ENCODE measurements at places on chromosomes 3 and 15.

- DNase-seq: no peak
Observed at GRCh38 chr3:138205527-138205926, 18.4 kb downstream of the ARMC8 start.

GRCh38 chr3:155363690-155364070 is 70.2 kb upstream of the STRIT1 start:
- DNase-seq: no peak

- DNase-seq: no peak
Observed at GRCh38 chr3:149585401-149585726, 72.5 kb downstream of the WWTR1 start.

DNA sequence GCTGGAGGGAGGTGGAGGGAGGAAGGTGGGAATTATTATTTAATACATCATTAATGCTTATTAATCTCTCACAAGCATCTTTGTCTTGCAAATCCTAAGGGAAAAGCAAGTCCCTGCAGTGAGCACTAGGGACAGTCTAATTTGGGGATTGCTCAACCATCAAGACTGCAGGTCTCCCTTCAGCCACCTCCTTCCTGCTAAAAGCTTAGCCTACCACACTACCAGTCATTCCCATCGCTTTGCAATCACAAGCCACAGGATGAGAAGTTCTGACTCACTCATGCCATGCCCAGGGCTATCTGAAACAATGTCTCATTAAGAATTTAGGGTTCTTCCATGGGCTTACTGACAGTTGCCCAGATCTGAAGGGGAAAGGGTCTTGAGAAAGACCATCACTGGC is 51.0 kb upstream of the EIF1B start:
- DNase-seq: no peak

DNA sequence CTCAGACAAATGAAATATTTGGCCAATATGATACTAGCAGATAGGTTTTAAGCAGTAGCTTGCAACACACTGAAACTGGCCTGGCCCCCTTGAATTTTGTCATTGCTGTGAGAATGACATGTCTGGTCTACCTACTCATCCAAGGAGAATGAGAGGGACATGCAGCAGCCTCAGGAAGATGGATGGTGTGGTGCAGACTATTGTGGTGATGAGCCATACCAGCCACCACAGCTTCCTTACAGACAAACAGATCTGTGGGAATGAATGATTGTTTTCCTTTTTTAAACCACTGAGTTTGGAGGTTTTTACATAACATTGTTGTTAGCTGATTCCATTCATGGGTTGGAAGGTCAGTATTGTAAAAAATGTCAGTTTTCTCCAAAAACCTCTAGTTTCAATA is 133.7 kb upstream of the POU1F1 start:
- no peak for DNase-seq

DNA sequence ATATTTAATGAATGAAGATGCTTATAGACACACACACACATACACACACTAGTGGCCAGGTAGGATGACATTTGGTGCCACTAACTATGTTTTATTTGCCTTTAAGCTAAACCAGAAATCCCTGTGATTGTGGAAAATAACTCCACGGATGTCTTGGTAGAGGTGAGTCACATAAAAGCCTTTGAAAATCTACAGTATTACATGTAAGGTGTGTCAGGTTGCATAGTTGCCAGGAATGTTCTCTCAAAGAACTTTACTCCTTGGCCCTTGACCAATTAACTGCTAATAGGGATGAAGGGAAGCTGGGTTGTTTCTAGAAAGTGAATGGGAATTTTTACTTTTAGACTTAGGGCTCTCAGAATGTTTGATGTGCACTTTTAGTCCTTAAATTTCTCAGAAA is 9.9 kb downstream of the ZBED2 start:
- DNase-seq: no peak
